ENCODE measurements at places on chromosomes 12 and 14.

GRCh38 chr14:103628221-103628683 is 759 bp upstream of the KLC1 start:
- no peak for DNase-seq

DNA sequence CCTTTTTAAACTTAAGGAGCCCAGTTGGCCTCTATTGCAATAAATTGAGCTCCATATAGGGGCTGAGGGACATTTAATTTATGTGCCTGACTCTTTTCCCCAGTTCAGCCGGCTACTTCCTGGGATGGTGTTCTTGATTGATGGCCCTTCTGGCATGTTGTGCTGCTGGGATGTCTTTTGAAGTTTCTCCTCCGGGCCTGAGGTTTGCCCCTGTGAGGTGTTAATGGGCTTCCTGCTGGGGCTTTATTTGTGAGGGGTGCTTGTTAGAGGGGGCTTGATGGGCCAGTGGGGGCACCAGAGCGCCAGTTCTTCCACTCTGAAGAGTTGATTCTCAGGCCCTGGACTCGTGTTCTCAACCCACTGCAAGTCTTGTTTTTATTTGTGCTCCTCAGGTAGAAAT is 69.6 kb downstream of the CHST11 start:
- no peak for DNase-seq

GRCh38 chr12:27999521-27999920 is 27.0 kb upstream of the PTHLH start:
- no peak for DNase-seq

DNA sequence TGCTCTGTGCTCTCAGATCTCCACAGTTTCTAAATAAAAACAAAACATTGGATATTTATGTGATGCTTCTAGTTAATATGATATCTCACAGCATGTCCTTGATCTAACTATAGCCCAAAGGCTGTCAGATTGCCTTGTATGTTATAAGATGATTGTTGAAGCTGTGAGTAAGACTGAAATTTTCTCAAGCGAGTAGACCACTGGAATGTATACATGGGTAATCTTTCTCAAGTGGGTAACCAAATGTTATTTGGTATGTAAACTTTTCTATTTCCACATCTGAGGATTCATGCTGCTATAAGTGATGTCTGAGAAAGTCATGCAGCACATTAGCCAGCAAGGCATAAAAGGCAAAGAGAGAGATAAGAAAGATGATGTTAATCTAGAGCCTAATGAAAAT is 886.7 kb downstream of the NRXN3 start:
- DNase-seq, result no peak

DNA sequence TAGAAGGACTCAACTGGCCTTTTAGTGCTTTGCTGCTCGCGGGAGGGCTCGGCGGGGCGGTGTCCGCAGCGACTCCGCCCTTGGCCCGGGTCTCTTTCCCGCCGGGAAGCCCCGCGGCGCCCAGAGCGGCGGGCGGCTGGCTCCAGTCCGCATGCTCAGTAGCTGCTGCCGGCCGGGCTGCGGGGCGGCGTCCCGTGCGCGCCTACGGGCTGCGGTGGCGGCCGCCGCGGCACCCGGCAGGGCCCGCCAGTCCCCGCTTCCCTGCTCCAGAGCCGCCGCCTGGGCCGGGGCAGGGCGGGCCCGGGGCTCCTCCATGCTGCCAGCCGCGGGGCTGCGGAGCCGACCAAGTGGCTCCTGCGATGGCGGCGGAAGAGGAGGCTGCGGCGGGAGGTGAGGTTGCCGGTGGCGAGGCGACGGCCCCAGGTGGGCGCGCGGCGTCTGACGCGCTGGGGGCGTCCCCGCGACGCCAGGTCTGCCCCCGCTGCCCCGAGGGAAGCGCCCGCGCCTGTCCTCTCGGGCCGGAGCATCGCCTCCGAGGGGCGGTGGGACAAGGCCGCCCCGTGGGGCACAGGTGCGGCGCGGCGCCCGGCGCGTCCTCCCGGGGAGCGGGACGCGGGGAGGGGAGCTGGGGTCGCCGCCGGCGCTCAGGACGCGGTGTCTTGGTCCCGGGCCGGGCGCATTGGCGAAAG is at the start of gene BMAL2:
BMAL2 (plus strand) TSS at position 123 of the 689 bp plus-strand sequence; CDS start at position 360, 237 bp downstream.
- DNase-seq, result no peak

- no peak for DNase-seq
Observed at GRCh38 chr12:64666054-64666914, 56.0 kb downstream of the RASSF3 start.

DNA sequence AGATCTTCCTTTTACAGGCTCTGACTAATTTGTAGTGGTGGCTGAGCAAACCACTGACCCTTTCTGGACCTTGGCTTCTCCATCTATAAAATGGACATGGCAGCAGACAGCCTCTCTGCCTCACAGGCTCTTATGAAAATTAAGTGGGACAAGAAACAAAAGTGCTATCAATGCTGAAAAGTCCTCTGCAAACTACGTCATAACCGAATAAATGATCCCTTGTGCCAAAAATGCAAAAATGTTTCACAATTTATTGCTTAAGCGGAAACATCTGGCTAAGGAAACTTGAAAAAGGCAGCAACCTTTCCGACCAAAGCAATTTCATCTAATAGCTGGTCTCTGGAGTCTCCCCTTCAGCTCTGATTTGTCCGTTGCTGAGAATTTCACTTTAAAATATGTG is 108.5 kb upstream of the PLXNC1 start:
- DNase-seq, result no peak

GRCh38 chr12:84995641-84996040 is 40.4 kb downstream of the TSPAN19 start:
- no peak for DNase-seq

- DNase-seq, result no peak
Observed at GRCh38 chr12:28257411-28257810, 67.2 kb downstream of the CCDC91 start.

- no peak for DNase-seq
Observed at GRCh38 chr12:98222135-98222534, 293.3 kb upstream of the TMPO start.

DNA sequence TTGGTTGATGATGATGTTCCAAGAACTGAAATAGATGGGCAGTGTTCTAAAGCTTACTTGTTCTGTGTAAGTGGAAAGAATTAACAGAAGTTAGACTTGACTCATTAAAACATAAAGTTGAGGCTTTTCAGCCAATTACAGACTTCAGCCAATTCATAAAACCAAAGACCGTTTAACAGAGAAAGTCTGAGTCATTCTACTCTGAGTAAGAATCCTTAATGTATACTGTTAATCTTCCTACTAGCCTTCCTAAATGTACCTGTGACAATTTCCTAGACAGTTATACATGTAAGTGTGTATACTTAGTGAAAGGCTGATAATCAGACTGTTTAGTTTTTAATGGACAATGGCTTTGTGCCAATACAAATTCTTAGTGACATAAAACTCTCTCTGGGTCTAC is 681.0 kb downstream of the RPL10L start:
- no peak for DNase-seq

DNA sequence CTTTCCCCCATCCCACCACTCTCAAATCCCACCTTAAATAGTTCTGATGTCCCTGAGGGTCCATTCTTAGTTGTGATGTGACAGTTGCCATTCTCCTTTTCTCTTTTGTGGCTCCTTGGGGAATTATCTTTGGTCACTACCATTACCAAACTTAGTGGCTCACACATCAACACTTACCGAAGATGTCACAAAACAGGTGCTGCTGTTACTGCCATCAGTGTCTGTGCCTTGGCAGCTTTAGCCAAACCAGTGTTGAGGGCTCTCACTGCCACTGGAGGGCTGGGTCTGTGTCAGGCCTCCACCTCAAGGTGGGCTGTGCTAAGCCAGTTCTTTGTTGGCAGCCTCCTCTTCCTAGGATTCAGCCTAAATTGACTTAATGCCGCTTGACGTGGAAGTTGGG is 144.0 kb downstream of the MYRFL start:
- no peak for DNase-seq

DNA sequence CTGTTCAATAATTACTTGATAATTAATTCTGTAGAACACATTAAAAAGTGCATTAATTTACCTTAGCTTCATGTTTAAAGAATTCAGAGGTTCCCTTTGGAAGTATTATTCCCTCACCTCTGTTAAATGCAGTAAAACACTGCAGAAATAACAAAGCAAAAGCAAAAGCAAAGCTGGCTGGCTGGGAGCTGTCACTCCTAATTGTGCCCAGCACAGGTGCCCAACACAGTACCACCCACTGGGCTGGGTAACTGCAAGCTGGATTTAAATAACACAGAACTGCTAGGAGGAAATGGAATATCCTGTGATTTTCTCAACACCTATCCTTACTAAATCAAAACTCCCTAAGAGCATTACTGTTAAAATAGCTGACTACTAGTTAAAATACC is 72.6 kb downstream of the SLC2A13 start:
- no peak for DNase-seq

GRCh38 chr14:66662374-66662773 is 154.4 kb downstream of the GPHN start:
- no peak for DNase-seq

DNA sequence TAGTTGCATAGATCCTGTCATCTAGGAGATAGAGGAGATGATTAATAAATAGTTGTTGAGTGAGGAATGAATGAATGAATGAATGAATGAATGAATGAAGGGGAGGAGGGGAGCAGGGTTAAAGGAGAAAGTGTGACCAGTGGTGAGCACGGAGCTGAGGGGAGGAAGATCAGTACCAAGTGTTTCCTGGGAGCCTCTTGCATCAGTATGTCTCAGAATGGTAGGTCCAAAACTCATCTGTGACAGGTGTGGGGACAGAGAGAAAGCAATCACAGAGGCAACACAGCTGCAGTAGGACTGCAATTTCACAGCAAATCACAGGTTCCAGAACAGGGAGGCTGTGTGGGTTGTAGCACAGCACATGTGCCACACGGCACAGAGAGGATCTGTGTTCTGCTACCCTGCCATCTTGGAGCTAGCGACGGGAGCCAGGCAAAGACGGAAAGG is 14.5 kb upstream of the TNFRSF1A start:
- DNase-seq, result no peak

GRCh38 chr12:988646-989045 is 2.4 kb upstream of the ERC1 start:
- no peak for DNase-seq

DNA sequence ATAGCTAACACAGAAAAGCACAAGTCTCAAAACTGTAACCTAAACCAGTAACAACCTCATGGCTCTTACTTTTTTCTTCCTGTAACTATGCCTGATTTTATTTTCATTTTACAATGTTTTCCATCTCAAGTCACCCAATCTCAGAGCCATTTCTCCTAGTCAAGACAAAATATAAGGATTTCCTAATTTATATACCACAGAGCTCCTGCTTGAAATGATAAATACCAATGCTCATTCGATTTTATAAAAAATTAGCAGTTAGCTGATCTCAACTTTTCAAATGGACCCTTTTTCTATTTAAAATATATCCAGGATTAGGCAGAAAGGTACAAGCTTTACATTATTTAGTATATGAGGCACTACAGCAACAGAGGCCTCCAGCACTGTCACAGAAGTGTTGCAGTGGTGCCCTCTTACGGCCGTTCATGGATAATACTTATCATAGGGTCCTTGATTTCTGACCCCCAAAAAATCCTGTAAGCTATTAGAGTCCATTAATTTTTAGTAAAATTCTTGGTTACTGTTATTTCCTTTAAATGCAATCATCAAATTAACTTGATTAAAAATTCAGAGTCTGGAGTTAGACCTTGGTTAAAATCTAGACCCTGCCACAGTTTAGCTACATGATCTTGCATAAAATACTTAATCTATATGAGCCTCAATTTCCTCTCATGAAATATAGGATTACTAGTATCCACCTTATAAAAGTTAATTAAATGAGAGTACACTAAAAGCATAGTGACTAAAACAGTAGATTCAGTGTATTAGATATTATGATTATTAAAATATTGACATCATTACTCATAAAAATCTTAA is 68.3 kb downstream of the SEC23A start:
- no peak for DNase-seq
